Omental fat pad (tissue), 4 donors: ENCODE measurements at places on chromosomes 12 and 14.
A peak's percentile ranks its signal among the peaks of the same experiment; 100 is the strongest.

- DNase-seq, result no peak
Observed at GRCh38 chr14:38442208-38442607, 186.3 kb upstream of the CLEC14A start.

DNA sequence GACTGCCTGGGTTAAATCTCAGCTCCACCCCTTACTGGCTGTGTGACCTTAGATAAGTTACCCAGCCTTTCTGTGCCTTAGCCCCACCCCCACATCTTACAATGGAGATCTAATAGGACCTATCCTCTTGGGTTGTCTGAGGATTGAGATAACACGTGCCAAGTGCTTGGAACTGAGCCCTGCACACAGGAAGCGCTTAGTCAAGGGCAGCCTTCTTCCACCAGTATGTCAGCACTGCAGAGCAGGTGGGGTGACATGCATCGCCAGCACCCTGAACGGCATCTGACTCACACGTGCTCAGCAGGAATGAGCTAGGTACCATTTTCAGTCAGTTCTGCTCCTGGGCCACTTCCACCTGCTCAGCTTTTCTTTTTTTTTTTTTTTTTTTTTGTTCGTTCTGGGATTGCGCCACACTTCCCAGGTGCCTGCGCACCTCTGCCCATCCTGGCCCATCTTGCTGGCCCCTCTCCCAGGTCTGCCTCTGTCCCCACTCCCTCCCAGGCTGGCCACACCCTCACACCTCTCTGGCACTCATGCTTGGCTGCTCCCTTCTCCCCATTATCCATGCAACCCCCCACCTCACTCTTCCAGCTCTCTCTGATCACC is 19.6 kb downstream of the LGMN start:
- DNase-seq, result no peak

DNA sequence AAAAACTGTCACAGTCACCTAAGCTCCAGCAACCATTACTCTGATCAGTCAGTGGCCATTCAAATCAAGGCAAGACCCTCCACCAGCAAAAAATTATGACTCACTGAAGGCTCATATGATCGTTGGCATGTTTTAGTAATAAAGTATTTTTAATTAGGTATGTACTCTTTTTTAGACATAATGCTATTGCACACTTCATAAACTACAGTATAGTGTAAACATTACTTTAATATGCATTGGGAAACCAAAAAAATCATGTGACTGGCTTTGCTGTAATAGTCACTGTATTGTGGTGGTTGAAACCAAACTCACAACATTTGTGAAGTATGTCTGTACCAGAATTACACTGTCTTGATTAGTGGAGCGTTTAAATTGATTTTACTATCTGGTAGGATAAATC is 134.5 kb upstream of the GARIN6 start:
- no peak for DNase-seq

- no peak for DNase-seq
Observed at GRCh38 chr12:34292736-34293625, 270.7 kb downstream of the ALG10 start.

- DNase-seq, result no peak
Observed at GRCh38 chr12:32191445-32191844, 84.8 kb downstream of the BICD1 start.

GRCh38 chr12:8890313-8891085 is 23.8 kb upstream of the PHC1 start:
- DNase-seq, result peak; percentile 53

DNA sequence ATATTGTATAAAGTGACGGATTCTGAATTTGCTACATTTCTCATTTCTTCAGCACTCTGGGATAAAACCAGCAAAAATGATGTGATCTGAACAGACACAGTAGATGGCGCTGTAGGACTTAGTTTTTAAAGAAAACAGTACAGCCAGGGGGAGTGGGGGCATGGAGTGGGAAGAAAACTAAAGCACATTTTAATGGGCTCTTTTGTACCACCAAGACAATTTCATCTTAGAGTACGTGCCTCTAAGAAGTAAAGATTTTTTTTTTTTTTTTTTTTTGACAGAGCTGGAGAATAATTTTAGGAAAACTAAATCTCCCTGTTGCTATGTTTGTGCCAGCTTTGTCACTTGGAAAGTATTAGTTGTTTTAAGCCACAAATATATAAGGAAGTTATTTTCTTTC is 124.4 kb downstream of the RAD51B start:
- no peak for DNase-seq

GRCh38 chr14:93955850-93956481 is 20.4 kb downstream of the ASB2 start:
- no peak for DNase-seq

DNA sequence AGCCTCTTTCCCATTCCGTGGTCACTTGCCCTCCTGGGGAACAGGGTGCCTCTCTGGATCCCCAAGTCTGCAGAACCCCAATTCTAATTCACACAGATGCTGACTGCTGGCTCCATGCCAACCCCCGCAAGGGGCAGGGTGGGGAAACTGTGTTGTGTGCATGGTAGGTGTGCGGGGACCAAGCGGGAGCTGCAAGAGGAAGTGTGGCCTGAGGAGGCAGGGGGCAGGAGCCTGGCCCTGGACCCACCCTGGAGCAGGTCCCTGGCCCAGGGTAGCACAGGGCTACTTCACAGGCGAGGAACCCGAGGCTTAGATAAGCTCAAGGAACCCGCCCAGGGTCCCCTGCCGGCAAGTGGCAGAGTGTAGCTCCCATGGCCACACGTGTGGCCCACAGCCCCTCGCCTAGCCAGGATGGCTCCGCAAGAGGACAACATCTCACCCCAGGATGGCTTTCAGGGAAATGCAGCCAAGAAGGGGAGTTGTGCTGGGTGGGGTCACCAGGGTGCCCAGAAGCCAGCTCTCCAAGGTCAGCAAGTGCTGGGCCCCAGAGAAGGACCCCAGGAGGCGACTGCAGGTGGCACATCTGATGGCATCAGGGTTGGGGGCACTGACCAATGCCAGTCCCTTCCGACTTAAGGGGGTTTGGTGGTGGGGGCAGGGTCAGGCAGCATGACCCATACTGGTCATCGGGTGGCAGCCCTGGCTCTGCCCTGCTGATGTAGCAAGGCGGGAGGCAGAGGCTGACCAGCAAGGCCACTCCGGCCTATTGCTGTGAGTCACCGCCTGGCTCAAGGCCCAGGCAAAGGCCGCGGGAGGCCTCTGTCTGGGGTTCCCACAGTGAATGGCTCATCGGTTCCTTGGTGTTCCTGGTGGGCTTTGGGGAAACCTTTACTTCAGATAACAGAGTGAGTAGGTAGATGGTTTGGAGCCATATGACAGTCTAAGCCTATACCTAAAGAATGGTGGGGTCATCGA is 37.3 kb upstream of the EML1 start:
- peak; percentile 80 for DNase-seq

- DNase-seq, result no peak
Observed at GRCh38 chr14:72557671-72558070, 336.2 kb downstream of the DPF3 start.

GRCh38 chr12:3005736-3006135 is 46.5 kb downstream of the TEAD4 start:
- DNase-seq, result no peak

GRCh38 chr12:52327830-52328500 is 6.8 kb upstream of the KRT83 start:
- no peak for DNase-seq

- DNase-seq, result no peak
Observed at GRCh38 chr12:116996621-116997020, 85.9 kb downstream of the FBXW8 start.

DNA sequence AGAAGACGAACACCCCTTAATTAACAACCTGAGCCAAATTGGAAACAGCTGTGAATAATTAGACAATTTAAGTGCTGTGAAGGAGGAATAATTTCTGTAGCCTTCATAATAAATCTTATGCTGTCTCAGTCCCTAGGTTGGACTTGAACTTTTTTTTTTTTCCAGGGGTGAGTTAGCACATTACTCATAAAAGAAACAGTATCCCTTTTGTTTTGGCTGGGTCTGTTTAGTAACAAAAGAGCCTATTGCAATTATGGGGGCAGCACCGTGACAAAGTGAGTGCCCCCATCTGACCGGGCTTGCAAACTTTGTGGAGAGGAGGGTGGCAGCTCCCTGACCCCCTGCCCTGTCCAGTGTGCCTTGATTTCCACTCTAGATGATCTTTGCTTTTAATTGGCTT is 167.4 kb downstream of the DICER1 start:
- no peak for DNase-seq
